ENCODE measurements at places on chromosomes 4 and X.

- no peak for DNase-seq
Observed at GRCh38 chr4:149140841-149141240, 674.8 kb downstream of the IQCM start.

- no peak for DNase-seq
Observed at GRCh38 chrX:118536204-118536603, 40.6 kb downstream of the DOCK11 start.

DNA sequence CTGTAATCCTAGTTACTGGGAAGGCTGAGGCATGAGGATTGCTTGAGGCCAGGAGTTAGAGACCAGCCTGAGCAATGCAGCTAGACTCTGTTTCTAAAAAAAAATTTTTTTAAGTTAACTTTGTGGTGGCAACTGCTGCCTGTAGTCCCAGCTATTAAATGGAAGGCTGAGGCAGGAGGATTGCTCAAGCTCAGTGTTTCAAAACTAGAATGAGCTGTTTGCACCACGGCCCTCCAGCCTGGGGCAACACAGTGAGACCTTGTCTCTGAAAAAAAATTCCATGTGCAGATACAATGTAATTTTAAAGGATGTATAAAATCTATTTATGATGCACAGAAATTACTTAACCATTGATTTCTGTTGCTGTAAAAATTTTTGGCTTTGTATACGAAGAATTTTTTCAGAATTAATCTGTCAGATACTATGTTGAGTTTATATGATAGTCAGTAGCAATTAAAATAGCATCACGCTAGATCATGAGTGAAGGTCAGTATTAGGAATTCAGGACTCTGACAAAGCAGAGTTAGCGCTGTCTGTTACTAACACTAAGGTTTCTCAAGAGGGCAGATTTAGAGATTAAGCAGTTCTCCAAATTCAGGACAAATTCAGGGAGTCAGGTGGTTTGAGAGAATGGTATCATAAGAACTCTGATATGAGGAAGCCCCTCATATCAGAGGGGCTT is 8.3 kb upstream of the AGA start:
- peak; percentile 68 for DNase-seq

DNA sequence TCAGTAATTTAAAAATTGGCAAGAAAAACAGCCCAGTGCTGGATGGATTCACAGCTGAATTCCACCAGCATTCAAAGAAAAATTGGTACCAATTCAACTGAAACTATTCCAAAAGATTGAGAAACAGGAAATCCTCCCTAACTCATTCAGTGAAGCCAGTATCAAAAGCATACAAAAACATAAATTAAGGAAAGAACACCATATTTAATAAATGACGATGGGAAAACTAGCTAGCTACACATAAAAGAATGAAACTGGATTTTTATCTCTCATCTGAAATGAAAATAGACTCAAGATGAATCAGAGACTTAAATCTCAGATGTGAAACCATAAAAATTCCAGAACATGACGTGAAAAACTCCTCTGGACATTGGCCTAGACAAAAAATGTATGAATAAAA is 516.8 kb upstream of the SPANXN1 start:
- no peak for DNase-seq

DNA sequence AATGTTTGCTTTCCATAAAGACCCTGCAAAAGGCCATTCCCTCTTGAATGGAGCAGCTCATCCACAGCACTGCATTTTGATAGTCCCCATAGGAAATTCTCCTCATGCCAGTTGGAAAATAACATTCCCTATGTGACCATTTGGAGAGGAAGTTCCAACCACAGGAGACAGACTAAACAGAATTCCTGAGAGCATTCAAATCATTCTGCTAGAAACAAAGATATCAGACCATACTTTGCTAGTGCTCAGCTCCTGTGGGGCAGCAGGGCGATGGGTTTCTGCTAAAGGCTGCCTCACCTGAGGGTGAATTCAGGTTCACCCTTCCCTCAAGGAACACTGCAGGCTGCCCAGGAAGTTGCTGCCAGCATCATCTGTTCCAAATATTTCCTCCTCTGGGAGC is 58.8 kb downstream of the LNX1 start:
- DNase-seq: peak; percentile 7

DNA sequence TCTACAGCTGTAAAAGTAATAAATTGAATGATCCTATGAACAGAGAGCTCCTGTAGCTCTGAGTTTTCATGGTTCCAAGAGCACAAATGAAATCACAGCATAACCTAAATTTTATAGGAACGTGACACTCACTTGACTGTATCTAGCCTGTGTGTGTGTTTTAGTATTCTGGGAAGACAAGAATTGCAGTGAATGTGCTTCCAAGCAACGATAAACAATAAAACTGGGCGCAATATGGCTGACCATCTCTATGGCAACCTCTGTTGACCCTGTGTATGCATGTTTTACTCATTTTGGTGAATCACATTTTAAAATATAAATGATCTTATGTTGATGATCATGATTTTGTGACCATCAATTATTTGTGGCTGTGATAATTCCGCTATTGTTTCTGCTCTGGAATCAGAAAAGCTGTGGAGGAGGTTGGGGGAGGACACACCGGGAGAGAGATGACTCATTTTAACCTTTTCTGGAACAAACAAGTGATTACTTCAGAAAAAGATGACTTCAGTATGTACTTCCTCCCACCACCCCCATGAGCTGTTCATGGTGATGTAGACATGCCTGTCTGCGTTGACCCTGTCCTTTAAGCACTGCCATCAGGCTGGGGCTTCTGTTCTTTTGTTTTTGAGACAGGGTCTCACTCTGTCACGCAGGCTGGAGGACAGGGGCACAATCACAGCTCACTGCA is 31.8 kb downstream of the USP11 start:
- no peak for DNase-seq

DNA sequence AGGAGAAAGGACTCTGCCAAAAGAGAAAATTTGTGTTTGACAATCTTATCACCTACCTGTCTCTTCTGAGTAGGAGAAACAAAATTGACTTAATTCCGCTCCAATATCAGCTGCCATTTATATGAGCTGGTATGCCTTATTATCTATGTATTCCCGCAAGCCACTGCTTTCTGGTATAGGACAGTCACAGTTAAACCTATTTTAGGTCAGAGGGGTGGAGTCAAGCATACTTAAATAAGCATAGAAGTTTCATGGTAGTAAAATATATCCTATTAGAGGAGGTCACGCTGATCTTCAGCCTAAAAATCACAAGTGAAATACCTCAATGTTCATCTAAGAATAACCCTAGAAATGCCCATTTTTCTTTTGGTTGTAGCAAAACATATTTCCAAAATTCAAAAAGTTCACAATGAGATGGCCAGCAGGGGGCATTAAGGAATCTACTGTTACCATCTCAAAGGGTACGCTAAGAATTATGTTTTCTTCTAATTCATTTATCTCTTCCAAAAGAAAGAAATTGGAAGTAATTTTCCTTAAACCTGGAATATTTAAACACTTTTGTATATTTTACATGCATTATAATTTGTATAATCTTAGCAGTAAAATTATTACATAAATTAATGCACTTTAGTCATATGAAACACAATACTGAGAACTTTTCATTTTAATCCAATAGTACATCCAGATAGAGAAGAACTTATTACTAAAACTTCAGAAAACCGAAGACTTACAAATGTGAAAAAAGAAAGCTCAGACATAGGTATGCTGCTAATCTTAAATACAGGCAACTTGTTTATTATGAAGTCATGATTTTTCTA is 10.5 kb downstream of the PPAT start:
- no peak for DNase-seq

DNA sequence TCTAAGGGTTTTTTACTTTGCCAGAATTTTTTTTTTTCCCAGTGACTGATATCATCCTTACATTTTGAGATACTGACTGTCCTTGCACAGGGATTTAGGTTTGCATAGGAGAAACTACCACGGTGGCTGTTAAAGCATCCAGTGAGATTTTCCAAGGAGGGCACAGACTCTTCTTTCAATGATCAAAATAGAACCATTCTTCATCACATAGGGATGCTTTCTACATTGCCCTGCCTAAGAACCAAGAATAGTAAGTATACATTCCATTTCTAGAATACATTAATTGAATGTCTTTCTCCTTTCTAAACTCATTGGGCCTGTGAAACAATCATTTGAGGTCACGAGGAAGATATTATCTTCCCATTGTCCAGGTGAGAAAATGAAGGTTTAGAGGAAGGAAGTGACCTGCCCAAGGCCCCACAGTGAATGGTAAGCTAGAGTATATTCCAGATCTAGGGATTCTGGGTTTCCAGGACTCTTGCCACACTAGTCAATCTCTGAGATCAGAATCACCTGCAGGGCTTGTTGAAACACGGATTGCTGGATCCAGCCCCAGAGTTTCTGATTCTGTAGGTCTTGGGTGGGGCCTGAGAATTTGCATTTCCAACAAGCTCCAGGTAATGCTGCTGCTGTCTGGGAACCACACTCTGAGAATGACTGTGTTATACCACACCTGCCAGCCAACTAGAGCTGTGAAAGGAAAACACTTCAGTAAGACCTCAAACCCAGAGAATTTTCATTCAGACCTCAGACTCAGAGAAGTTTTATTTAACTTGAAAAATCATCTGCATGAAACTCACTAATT is 17.7 kb upstream of the TMEM154 start:
- DNase-seq: no peak

- DNase-seq: no peak
Observed at GRCh38 chr4:89299153-89299791, 8.3 kb downstream of the GPRIN3 start.

- DNase-seq: no peak
Observed at GRCh38 chr4:89590128-89590527, 246.8 kb downstream of the SNCA start.

GRCh38 chr4:4575284-4576211 is 33.7 kb upstream of the STX18 start:
- no peak for DNase-seq

DNA sequence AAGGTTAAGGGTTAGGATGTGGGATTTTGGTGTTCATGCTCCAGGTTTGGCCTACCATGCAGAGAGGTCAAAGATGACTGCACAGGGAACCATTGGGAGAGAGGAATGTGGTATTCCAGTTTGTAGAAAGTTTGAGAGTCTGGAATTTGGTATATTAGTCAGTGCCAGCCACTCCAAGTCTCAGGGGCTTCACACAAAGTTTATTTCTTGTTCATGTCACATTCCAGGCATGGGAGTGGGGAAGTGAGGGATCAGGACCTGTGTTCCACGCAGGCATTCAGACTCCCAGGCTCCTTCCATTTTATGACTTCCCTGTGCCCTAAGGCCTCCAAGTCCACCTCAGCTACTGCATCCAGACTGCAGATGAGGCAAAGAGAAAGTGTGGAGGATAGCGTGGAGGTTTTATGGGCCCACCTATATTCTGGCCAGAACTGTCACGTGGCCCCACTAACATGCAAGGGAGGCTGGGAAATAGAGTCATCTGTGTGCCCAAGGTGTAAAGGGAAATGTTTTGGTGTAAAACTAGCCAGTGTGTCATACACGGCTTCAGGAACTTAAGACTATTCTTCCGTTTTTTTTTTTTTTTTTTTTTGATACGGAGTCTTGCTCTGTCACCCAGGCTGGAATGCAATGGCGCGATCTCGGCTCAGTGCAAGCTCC is 140.6 kb upstream of the SCML1 start:
- no peak for DNase-seq

- DNase-seq: no peak
Observed at GRCh38 chr4:75338352-75338880, 175.8 kb downstream of the RCHY1 start.

DNA sequence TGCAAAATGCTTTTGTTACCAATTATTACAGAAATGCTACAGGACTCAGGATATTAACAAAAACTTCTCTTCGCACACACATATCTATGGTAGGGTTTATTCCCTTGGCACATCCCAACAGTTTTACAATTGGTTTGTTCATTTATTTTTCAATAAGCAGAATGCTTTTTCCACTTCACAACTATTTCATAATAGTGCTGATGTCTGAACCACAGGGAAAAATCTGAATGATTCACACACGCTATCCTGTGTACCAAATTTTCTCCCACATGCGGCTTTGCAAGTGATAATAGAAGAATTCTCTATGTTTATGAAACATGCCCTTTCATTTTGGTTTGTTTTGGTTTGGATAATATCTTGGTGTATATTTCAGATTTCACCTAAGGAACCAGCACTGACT is 725.7 kb upstream of the TENM3 start:
- no peak for DNase-seq

GRCh38 chrX:148541584-148541940 is 41.1 kb downstream of the AFF2 start:
- DNase-seq: no peak

- no peak for DNase-seq
Observed at GRCh38 chrX:134764202-134764785, 106.0 kb upstream of the PLAC1 start.

DNA sequence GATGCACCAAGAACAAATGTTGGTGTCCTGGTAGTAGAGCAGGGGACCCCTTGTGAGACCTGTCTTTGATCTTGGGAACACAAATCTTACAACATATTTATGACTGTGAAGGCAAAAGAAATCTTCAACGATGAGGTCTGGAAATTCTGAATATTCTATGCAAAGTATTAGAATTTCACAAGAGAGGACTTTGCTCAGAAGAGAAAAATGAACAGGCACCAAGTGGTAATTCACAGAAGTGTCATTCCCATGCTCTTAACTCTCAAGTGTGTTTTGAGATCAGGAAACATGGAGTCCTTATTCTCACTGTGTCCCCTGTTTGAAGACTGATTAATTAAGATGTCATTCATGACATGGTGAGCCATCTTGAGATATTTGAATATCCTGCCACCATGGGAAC is 52.5 kb downstream of the COQ2 start:
- DNase-seq: no peak

DNA sequence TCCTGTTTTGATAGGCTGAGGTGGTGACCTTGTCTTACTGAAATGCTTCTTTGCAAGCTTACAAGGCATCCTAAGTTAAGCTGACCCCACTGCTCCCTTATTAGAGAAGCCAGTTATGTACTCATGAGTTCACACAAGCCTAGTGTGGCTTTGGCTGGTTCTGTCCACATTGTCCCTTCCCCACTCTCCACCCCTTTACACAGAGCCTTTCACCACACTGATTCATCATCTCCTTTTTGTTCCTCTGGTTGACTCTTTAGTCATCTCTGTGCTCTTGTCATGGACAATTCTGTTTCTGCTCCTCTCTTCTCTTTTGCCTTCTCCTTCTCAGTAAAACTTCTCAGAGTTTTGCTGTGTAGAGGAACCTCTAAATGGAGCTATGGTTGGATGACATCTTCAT is 4.9 kb downstream of the CHRNA9 start:
- no peak for DNase-seq

DNA sequence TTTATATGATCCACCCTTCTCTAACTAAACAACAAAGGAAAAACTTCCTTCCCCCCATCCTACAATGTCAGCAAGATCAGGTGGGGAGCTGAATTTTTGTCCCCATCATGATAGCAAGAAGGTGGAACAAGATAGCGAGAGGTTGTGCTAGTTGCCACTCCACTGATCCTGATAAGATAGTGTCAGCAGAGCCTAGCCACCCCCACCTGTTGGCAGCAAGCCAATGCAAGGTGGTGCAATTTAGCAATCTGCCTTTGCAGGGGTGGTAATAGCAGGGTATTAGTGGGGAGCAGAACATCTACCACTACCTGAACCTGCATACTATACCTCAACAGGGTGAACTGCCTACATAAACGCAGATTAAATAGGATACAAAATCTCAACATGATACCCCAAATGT is 80.2 kb upstream of the MAMLD1 start:
- DNase-seq: no peak

Measured in BJ (cell line).